Left lung (tissue), 14 donors: ENCODE measurements at places on chromosomes 5 and 9. TPM values are rescaled to one million over a fixed set of nuclear protein-coding genes. Genes with fewer than 3 reads are reported as not detected.
A peak's percentile ranks its signal among the peaks of the same experiment; 100 is the strongest.

ZER1 gene
- polyA plus RNA-seq, result 27.5 TPM

TSSK1B gene
- polyA plus RNA-seq, result 0.06 TPM

TMOD1 gene
- 2.1 TPM for polyA plus RNA-seq

PHF24 gene
- polyA plus RNA-seq, result 0.20 TPM

CDH9 gene
- polyA plus RNA-seq, result 0.20 TPM

LRRC70 gene
- 7.9 TPM for polyA plus RNA-seq

AQP7 gene
- 2.8 TPM for polyA plus RNA-seq

CDX1 gene
- 0.17 TPM for polyA plus RNA-seq

GPRIN1 gene
- polyA plus RNA-seq, result 1.1 TPM

SPINK13 gene
- polyA plus RNA-seq, result 0.93 TPM

SAPCD2 gene
- 9.4 TPM for polyA plus RNA-seq

NFIL3 gene
- polyA plus RNA-seq, result 37.5 TPM

GARNL3 gene
- polyA plus RNA-seq, result 39.1 TPM

DDX4 gene
- polyA plus RNA-seq, result 0.17 TPM

ECM2 gene
- 44.0 TPM for polyA plus RNA-seq

PDLIM4 gene
- 8.5 TPM for polyA plus RNA-seq

HK3 gene
- polyA plus RNA-seq, result 0.67 TPM

CATSPER3 gene
- polyA plus RNA-seq, result 1.6 TPM

FOXD4L5 gene
- 0.24 TPM for polyA plus RNA-seq

DNA sequence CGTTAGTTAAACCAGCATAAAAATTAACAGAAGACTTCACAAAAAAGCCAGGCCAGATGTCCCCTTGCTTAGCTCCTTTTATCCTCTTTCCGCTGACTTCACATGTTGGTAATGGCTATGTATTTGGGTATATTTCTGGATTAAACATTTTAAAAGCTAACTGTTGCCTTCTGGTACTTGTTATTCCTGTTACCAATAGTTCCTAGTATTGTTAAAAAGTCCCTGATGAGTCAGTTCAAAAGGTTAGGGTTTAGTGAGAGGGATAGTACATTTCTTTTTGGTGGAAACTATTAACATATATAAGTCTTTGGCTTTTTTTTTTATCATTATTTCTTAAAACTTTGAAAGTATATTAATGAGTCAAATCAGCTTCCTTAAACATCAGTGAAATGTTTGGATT, 103.2 kb upstream of the ELL2 start:
- DNase-seq, result no peak

- no peak for DNase-seq
Measured at GRCh38 chr5:134541736-134542376, 16.4 kb downstream of the JADE2 start.

DNA sequence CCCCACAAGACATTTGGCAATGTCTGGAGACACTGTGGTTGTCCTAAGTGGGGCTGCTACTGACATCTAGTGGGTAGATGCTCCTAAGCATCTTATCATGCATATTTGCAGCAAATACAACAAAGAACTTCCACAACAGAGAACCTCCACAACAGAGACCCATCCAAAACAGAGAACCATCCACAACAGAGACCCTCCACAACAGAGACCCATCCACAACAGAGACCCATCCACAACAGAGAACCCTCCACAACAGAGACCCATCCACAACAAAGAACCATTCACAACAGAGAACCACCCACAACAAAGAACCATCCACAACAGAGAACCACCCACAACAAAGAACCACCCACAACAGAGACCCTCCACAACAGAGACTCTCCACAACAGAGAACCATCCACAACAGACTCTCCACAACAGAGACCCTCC, 32.8 kb downstream of the ARPC5L start:
- no peak for DNase-seq

DNA sequence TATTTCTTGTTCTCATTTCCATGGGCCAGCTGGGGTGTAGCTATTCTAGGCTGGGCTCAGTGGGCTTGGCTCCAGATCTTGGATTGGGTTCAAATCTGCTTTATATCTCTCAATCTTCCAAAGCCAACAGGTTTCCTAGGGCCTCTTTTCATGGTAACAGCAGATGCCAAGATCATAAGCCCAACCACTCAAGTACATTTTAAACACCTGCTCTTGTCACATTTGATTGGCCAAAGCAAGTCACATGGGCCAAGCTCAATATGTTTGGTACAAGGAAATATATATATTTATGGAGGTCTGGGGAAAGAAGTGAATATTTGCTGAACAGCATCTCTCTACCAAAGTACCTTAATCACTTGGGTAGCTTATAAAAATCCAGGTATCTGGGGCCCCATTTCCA, 49.5 kb downstream of the MRRF start:
- DNase-seq, result no peak

DNA sequence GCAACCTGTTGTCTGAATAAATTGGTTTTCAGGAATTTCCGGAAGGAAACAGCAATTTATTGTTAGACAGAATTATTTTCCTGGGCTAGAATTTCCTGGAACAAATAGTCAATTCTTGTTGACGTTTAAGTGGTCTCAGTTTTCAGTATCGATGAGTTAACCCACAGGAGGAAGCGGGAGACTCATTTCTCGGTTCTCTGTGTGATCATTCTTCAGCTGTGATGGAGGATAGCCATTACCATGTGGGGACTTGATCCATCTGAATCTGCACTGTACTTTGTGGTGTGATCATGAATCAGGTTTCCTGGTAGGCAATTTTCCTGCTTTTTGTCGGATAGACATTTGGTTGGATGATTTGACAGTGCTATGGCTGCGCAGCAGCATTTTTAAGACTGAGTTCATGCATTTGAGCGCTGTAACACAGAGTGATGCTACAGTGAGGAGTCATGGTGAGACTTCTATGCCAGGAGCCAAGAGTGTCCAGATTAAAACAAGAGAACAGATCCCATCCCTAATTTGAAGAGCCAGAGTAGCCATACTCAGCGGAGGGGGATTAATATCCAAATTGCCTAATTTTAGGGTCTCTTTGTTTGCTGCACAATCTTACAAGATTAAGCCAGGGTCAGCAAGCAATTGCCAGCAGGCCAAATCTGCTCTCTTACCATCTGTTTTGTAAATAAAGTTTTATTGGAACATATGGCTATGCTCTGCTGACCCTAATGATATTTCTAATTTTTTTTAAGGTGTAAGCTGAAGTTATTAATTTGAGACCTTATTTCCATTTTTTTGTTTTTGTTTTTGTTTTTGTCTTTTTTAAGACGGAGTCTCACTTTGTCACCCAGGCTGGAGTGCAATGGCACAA, 355.9 kb downstream of the RAB3C start:
- no peak for DNase-seq

DNA sequence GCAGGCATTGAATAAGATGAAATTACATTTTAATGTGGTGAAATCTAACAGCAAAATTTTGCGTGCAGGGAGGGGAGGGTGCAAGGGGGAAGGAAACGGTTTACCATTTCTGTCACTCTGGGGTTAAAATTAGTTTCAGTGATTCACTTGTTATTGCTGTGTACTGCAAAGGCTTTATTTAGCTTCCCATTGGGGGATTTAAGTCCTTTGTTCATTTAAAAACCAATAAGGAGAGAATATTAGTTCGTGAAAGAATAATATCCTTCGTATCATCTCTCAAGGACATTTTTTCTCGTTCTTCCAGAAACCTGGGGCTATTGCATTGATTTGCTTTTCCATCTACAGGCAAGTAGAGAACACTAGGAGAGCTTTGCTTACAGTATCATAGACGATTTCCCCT, 667.8 kb upstream of the RGMB start:
- no peak for DNase-seq

- no peak for DNase-seq
Measured at GRCh38 chr5:141084487-141084989, 9.9 kb upstream of the PCDHB2 start.

GRCh38 chr5:134551901-134552300, 26.4 kb downstream of the JADE2 start:
- no peak for DNase-seq

GRCh38 chr5:8316608-8317280, 447.8 kb downstream of the MTRR start:
- DNase-seq, result no peak

- DNase-seq, result no peak
Measured at GRCh38 chr5:92144824-92145223, 761.7 kb upstream of the ARRDC3 start.

- no peak for DNase-seq
Measured at GRCh38 chr9:88521308-88521707, 13.7 kb upstream of the NXNL2 start.

DNA sequence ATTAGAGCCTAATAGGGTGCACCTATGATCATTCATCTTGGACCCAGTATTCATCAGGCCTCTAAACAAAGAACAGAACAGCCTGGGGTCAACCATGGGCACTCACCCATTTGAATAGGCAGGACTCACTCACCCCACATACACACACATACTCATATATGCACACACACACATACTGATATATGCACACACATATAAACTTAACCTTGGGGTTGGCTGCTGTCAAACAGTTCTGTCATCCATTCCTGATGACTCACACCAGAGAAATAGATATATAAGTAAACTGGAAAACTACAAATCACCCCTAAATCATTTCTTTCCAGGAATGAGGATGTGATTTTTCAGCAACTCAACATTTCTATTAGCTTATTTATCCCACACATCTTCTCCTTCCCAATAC, 51.3 kb downstream of the ARL15 start:
- DNase-seq, result no peak

DNA sequence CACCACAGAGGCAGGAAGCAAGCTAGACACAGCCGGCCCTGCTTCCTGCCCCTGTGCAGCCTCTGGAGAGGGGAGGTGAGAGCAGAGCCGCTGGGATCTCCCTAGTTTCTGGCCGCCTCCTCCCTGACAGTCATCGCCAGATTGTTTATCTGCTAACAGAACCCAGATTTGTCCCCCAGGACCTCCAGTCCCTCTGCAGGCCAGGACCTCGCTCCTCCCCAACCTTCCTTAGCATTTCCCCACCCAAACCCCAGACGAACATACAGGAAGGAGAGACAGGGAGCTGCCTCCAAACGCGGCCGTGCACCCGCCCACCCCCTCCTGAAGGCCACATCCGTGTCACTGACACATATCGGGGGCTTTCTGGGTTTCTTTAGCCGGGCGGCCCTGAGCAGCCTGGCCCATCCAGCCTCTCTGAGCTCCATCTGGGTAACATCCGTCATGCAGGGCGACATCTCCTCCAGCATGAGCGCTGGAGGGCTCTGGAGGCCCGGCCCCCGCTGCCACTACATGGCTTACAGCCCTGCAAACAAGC, 47.5 kb downstream of the DBH start:
- no peak for DNase-seq

GRCh38 chr9:26369093-26369492, 523.5 kb downstream of the CAAP1 start:
- no peak for DNase-seq

DNA sequence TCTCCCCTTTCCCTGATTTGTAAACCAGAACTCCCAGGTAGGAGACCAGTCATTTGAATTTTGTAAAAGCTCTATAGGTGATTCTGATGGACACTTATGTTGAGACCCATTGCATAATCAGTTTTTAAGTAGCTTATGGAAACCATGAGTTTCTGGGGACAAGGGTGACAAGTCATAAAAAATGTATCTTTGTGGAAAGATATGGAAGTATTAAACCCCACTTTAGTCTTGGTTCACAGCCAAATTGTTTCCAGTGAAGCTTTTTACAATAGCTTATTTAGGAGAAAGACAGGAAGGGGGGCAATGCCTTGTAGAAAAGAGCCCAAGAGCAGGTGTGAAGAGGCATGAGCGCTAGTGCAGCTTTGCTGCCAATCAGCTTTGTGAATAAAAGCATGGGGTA, 453 bp upstream of the CCL28 start:
- no peak for DNase-seq

DNA sequence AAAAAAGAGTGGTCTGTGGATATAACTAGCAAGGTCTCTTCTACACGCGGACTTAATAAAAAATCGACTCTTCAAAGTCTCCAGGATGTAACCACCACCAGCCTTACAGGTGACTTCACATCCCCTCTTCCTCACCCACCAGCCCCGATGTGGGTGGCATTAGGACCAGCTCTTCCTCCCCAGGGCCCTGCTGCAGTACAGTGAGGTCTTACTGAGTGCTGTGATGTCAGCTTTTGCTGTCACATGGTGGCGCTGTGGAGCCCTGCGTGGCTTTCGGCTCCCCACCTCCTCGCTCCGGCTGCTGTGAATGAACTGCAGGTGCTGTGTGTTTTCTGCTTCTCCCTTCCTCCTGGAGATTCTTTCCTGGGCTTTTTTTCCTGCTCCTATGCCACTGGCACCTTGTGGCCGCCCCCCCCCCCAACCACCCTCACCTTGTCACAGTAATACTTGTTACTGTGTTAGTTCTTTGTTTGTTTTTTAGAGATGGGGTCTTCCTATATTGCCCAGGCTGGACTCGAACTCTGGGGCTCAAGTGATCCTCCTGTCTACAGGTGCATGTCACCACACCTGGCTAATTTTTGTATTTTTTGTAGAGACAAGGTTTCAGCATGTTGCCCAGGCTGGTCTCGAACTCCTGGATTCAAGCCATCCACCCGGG, 15.8 kb upstream of the RAPGEF1 start:
- peak; percentile 89 for DNase-seq

DNA sequence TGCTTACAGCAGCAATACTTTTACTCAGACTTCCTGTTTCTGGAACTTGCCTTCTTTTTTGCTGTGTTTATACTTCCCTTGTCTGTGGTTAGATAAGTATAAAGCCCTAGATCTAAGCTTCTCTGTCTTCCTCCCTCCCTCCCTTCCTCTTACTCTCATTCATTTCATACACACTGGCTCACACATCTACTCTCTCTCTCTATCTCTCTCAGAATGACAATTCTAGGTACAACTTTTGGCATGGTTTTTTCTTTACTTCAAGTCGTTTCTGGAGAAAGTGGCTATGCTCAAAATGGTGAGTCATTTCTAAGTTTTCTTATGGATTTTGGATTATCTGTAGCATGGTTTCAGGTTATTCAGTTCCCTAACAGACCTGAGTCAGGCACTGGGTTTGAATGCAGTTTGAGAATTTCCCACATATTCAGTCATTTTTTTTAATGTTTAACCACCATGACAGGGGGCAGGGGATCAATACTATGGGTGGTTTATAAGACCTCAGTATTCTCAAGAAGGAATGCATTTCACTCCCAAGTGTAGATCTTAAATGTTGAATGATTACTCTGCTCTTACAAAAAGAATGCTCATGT, at the start of gene IL7R:
IL7R (plus strand) TSS at position 127 of the 587 bp plus-strand sequence; CDS start at position 214, 87 bp downstream.
- DNase-seq, result no peak

DNA sequence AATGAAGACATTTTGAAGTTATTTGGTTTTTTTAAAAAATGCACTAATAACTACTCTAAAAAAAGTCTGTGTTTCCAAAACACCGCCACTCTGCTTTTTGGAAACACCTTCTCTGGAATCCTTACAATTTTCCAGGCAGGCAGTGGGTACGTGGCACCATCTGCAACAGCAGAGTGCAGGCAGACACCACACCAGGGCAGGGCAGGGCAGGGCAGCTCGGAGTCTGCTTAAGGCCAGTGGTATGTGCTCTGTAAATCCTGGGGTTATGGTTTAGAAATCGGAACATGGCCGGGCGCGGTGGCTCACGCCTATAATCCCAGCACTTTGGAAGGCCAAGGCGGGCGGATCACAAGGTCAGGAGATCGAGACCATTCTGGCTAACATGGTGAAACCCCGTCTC, 97.6 kb downstream of the TLE1 start:
- no peak for DNase-seq

GRCh38 chr5:23994581-23995370, 487.4 kb downstream of the PRDM9 start:
- DNase-seq, result no peak

- DNase-seq, result no peak
Measured at GRCh38 chr9:118364266-118365106, 660.3 kb downstream of the TLR4 start.
